Uterus (tissue), 4 donors: ENCODE measurements at places on chromosomes 1 and 21.

- no peak for DNase-seq
- H3K36me3 ChIP-seq: no peaks in the 10 kb centered on the region
- H3K4me3 ChIP-seq: no peak overlapping the region
- no peaks in the 10 kb centered on the region for H3K4me1 ChIP-seq
These were observed 173.3 kb upstream of the FOXD3 start for GRCh38 chr1:63148825-63149645.

DNA sequence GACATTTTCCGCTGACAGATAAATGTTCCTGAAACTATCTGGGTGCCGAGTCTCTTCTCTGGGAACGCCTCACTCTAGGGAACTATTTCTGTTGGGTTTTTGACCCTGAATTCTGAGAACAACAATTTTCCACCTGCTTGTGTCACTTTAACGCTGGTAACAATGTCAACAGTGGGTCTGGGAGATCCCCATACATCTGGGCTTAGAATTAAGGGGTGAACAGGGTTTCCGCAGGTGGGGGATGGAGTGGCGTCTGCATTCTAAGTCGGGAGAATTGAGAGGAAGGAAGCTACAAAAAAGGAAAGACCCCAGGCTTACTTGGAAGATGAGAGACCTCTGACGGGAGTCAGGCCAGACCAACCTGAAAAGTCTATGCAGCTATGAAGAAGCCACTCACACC lies 8.7 kb downstream of the CD247 start:
- DNase-seq: no peak
- no peaks in the 10 kb centered on the region for H3K4me1 ChIP-seq
- no peaks in the 10 kb centered on the region for H3K27me3 ChIP-seq
- no peak overlapping the region for H3K27ac ChIP-seq

DNA sequence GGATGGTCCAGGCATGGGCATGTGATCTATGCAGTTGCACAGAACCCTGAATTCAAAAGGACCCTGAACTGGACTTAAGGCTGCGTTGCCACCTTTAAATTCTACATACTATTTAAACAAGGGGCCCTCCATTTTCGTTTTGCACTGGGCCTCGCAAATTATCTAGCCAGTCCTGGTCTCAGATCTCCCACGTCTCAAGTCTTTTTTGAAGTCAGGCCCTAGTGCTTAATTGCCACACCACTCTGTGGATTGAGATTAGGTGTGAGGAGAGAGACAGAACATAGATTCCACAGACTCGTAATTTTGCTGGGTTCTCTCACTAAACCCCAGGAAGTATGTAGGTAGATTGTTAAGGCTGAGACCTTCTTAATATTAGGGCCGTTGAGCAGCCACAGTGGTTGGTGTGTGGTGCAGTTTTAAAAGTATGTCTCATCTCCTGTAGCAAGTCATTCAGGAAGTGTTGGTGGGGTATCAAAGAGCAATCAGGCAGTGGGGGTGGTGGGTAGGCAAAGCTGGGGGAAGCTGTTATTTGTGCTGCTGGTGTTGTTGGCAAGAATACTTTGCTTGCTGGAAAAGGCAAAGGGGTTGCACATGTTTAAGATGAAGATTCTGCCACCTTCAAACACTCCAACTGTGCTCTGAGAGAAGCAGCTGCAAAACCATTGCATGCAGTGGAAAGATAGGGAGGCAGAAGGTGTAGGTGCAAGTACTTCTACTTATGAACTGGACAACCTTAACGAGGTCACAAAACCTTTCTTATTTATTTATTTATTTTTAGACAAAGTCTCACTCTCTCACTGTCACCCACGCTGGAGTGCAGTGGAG lies 11.2 kb downstream of the CD84 start:
- no peak overlapping the region for H3K4me3 ChIP-seq
- no peaks in the 10 kb centered on the region for H3K36me3 ChIP-seq
- H3K27me3 ChIP-seq: no peaks in the 10 kb centered on the region
- no peak overlapping the region for H3K27ac ChIP-seq
- no peak for DNase-seq

GRCh38 chr1:173857363-173857917 lies 10.3 kb downstream of the GAS5 start:
- H3K4me3 ChIP-seq: no peak overlapping the region
- H3K27me3 ChIP-seq: no peaks in the 10 kb centered on the region
- no peaks in the 10 kb centered on the region for H3K36me3 ChIP-seq
- DNase-seq: no peak

GRCh38 chr1:178581351-178582303 lies 68.7 kb downstream of the TEX35 start:
- H3K36me3 ChIP-seq: no peaks in the 10 kb centered on the region
- no peak overlapping the region for H3K27ac ChIP-seq
- H3K27me3 ChIP-seq: no peaks in the 10 kb centered on the region
- no peak overlapping the region for H3K4me3 ChIP-seq

- H3K36me3 ChIP-seq: no peaks in the 10 kb centered on the region
- H3K27me3 ChIP-seq: no peaks in the 10 kb centered on the region
- DNase-seq: peak; percentile 61
- peaks cover 7% of the 10 kb centered on the region for H3K4me1 ChIP-seq
- peak within 1 kb of the TSS; percentile 82 for H3K4me3 ChIP-seq
These were observed at the start of gene TNFRSF14 for GRCh38 chr1:2556277-2556677. Gene TNFRSF14, plus strand, starts transcription at chr1:2556371. Its CDS starts 294 bp downstream, at chr1:2556665.

DNA sequence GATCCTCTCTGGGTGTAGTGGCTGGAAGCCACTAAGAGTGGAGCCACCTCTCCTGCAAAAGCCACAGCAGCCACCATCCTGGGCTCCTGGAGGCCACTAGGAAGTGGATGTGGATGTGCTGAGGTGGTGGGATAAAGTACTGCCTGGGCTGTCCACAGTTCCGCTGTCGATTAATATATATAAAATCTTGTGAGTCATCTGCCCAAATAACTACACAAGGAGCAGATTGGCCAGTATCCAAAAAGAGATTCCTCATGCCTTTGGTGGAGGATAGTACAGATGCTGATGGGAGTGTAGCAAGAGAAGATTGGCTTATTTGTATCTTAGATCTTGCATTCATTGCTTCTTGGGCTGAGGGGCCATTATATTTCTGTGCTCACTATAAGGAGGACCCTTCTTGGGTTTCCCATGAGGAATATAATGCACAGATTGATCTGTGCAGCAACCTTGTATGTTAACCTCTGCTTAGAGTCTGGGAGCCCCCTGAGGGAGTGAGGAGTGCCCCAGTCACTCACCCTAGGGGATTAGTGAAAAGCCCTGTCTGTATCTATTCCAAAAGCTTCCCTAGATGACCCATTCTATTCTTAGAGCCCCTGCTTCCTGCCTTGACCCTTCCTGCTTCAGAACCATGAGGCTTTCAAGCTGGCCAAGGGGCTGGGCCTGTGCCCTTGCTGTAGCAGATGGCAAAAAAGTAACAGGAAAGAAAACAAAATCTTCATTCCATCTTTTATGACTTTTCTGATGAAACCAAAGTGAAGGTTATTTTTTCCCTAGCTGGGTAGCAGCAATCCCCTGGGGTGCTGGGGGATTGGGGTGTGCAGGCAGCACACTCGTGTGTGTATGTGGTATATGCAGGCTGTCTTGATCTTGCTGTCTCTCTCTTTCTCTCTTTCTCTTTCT lies 31.7 kb downstream of the RCSD1 start:
- no peak overlapping the region for H3K4me3 ChIP-seq

DNA sequence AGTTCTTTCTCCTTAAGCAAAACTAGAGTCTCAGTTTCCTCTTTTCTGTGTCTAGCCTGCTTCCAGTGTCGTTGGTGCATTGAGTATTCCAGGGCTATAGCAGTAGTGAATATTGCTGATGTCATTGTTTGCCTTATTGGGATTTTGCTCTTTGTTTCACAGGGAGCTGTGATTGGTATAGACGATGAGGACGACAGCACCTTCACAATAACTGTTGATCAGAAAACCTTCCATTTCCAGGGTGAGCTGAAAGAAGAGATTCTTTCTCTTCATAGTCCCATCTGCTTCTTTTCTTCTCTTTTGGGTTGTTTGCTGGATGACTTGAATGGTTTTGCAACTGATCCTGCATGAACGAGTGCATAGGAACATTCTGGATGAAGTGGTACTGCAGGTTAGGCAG lies 52.4 kb downstream of the OSBPL9 start:
- DNase-seq: no peak
- H3K4me1 ChIP-seq: peaks cover 23% of the 10 kb centered on the region
- H3K27ac ChIP-seq: no peak overlapping the region
- H3K4me3 ChIP-seq: no peak overlapping the region
- no peaks in the 10 kb centered on the region for H3K27me3 ChIP-seq

- H3K27ac ChIP-seq: no peak overlapping the region
- no peak for DNase-seq
- H3K4me1 ChIP-seq: peaks cover 5% of the 10 kb centered on the region
- H3K27me3 ChIP-seq: no peaks in the 10 kb centered on the region
- H3K36me3 ChIP-seq: no peaks in the 10 kb centered on the region
- no peak overlapping the region for H3K4me3 ChIP-seq
These were observed 7.9 kb downstream of the ATP5IF1 start for GRCh38 chr1:28243685-28244311.

- peak overlapping the region; percentile 58 for H3K27ac ChIP-seq
- H3K4me1 ChIP-seq: no peaks in the 10 kb centered on the region
- no peaks in the 10 kb centered on the region for H3K27me3 ChIP-seq
- no peaks in the 10 kb centered on the region for H3K36me3 ChIP-seq
- H3K4me3 ChIP-seq: no peak overlapping the region
These were observed 20.0 kb downstream of the CACNA1E start for GRCh38 chr1:181503171-181503810.

- no peaks in the 10 kb centered on the region for H3K36me3 ChIP-seq
- H3K4me1 ChIP-seq: no peaks in the 10 kb centered on the region
- no peak overlapping the region for H3K4me3 ChIP-seq
- no peak overlapping the region for H3K27ac ChIP-seq
These were observed 12.3 kb downstream of the COLGALT2 start for GRCh38 chr1:184025242-184025675.

- DNase-seq: no peak
- no peaks in the 10 kb centered on the region for H3K27me3 ChIP-seq
- no peaks in the 10 kb centered on the region for H3K36me3 ChIP-seq
- H3K4me1 ChIP-seq: no peaks in the 10 kb centered on the region
These were observed 6.2 kb downstream of the DNMT3L start for GRCh38 chr21:44255511-44255981.

DNA sequence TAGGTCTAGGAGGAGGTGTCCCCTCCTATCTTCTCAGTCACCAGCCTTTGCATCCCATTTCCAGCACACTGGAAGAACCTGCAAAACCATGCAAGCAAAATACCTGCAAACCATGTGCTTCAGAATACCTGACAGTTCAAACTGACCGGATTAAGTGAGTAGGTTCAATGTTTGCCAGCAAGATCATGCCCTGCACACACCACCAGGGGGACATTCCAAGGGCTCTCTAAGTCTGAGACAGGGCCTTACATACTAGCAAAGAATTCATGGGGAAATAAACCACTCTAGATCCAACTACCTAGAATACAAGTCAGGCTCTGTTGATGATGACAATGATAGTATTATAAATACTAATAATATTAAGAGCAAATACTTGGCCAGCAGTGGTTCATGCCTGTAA lies 27.6 kb downstream of the INPP5B start:
- DNase-seq: no peak
- no peaks in the 10 kb centered on the region for H3K27me3 ChIP-seq

DNA sequence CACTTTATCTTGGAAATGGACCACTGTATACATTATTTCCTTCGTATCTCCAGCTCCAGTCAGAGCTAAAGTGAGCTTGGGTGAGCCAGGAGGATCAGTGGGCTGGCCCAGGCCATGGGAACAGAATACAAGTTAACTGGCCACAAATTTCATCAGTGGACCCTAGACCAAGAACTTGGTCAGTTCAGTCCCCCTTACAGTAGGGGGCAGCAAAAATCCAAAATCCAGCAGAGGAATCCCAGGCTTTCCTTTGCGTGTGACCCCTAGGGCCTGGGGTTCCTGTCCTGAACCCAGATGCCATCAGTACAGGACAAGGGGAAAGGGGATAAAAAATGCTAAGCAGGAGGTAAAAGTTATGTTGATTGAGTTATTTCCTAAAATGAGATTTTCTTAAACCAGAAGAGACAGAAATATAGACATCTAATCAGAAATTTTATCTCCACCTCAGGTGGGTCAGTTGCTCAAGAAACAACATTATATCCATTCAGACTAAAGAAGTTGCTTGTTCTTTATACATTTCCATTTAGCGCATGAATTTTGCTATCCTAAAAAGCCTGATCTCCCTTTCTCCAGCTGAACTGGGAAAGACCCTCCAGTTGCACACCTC lies 24.1 kb upstream of the LCE5A start:
- H3K27me3 ChIP-seq: no peaks in the 10 kb centered on the region
- no peak overlapping the region for H3K27ac ChIP-seq
- no peak for DNase-seq
- no peaks in the 10 kb centered on the region for H3K36me3 ChIP-seq
- H3K4me1 ChIP-seq: no peaks in the 10 kb centered on the region
- H3K4me3 ChIP-seq: no peak overlapping the region

- DNase-seq: no peak
- no peak overlapping the region for H3K27ac ChIP-seq
- no peaks in the 10 kb centered on the region for H3K4me1 ChIP-seq
- no peaks in the 10 kb centered on the region for H3K36me3 ChIP-seq
- H3K4me3 ChIP-seq: no peak overlapping the region
These were observed 694.4 kb downstream of the LTN1 start for GRCh38 chr21:28298251-28298672.

DNA sequence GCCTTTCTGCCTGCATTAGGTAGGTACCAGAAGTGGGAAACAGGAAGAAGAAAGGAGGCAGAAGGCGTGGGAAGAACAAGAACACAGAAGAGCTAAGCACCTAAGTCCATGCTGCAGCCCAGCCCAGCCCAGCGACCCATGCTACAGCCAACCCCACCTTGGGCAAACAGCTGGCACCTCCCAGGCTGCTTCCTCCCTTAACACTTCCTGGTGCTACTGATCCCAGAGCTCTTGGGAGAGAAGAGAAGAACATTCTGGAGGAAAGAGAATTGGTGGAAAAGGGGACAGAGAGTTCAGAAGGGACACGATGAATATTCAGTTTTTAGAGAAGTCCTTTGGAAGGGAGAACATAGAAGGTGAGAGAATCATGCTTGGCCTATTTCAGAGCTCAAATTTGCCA lies 28.5 kb downstream of the PLEKHA6 start:
- DNase-seq: no peak
- no peaks in the 10 kb centered on the region for H3K4me1 ChIP-seq
- H3K27me3 ChIP-seq: no peaks in the 10 kb centered on the region
- no peaks in the 10 kb centered on the region for H3K36me3 ChIP-seq
- H3K4me3 ChIP-seq: no peak overlapping the region
- no peak overlapping the region for H3K27ac ChIP-seq

- H3K4me1 ChIP-seq: peaks cover 9% of the 10 kb centered on the region
- no peaks in the 10 kb centered on the region for H3K27me3 ChIP-seq
- H3K4me3 ChIP-seq: no peak overlapping the region
- H3K36me3 ChIP-seq: no peaks in the 10 kb centered on the region
- DNase-seq: no peak
These were observed 18.3 kb downstream of the PLEKHA6 start for GRCh38 chr1:204341380-204341779.

DNA sequence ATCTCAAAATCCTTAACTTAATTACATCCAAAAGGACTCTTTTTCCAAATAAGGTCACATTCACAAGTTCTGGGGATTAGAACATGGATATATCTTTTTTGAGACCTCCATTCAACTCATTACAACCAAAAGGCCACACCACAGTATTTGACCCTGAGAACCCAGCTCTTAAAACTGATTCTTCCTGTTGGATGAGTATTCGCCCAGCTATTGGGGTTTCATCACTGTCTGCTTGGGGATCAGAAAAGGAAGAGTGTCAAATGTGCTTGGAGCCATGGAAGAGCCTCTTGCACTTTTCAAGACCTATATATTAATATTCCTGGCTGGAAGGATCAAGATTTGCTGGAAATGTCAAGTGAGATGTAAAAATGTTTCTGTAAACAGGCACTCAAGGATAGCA lies 5.4 kb upstream of the TINAGL1 start:
- no peak for DNase-seq
- no peaks in the 10 kb centered on the region for H3K36me3 ChIP-seq
- no peak overlapping the region for H3K4me3 ChIP-seq
- peaks cover 15% of the 10 kb centered on the region for H3K4me1 ChIP-seq
- no peaks in the 10 kb centered on the region for H3K27me3 ChIP-seq
- no peak overlapping the region for H3K27ac ChIP-seq

- H3K27me3 ChIP-seq: no peaks in the 10 kb centered on the region
- H3K4me3 ChIP-seq: no peak overlapping the region
- no peaks in the 10 kb centered on the region for H3K36me3 ChIP-seq
These were observed 620.1 kb downstream of the AJAP1 start for GRCh38 chr1:5274527-5274926.
